GDM1 (cell line): ENCODE measurements at places on chromosomes 7 and 10.

- DNase-seq = peak; percentile 26
Observed at GRCh38 chr10:86387178-86387794, 20.7 kb upstream of the GRID1 start.

- no peak for DNase-seq
Observed at GRCh38 chr7:121034929-121035328, 46.4 kb downstream of the CPED1 start.

DNA sequence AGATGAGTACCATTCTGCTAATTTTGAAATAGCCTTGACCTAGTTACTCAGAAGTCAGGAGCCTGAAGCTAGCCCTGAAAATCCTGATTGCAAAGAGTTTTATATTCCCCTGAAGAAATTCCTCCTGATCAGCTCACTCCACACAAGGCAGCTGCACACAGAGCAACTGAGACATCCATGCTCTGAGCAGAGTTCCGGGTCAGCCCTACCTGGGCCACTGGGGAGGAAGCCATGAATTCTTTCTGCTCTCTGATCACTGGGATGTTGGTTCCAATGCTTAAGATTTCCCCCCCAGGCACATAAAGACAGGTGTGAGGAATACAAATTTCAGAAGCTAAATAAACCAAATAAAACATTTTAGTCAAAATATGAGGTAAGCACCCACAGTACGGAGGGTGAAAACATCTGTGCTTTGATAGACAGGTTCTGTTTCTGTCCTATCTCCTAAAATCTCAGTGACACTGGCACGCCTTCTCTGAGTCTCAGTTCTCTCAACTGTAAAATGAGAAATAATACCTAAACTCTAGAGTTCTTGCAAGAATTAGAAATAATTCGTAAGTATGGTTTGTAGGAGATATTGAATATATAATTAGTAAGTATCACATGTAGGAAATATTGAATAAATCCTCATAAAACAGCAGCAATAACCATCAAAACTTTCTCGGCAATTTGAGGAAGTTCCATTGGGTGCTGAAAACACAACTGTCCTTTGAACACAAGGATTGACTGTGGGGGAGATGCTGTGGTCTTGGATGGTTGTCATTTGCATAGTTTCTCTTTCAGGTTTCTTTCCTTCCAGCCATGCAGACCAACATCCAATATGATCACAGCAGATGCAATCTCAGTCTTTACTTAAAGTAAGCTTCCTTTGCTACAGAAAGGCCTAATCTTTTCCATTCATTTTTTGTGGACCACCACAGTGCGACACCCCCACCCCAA lies 133.0 kb upstream of the TNS3 start:
- no peak for DNase-seq

DNA sequence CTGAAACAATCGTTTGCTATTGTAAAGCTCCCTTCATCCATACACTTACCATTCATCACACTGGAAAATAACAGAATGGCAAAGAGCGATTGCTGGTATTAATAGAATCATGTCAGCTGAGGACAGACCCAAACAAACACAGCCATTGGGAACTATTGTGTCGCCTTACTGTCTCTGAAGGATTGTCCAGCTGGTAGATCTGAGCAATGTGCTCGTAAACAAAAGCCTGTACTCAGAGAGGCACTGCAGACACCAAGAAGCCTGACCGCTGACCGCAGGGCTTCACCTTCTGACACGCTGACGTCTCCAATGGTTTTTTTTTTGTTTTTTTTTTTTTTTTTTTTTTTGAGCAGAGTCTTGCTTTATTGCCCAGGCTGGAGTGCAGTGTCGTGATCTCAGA lies 151.0 kb upstream of the FRMD4A start:
- no peak for DNase-seq

GRCh38 chr10:71569775-71570588 lies 149.6 kb downstream of the C10orf105 start:
- DNase-seq = peak; percentile 28

- DNase-seq = no peak
Observed at GRCh38 chr7:92769394-92769699, 67.0 kb downstream of the CDK6 start.

- DNase-seq = no peak
Observed at GRCh38 chr10:51313773-51314478, 239.6 kb downstream of the PRKG1 start.

- no peak for DNase-seq
Observed at GRCh38 chr7:155991470-155991869, 179.2 kb upstream of the SHH start.

GRCh38 chr7:74070619-74070921 lies 13.0 kb upstream of the LIMK1 start:
- no peak for DNase-seq

DNA sequence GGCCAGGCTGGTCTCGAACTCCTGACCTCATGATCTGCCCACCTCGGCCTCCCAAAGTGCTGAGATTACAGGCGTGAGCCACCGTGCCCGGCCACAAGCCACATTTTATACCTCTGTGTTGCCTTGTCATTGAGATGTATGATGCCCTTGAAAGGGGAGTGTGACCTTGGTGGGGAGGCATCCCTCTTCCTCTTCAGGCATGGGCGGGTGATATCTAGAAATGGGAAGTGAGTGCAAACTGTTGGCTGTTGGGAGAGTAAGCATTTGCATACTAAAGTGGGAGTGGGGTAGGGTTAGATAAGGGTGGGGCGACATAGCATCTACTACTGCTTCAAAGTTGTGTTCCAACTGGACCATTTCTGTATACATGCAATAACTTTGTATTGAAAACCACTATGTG lies 20.1 kb downstream of the RP9 start:
- DNase-seq = no peak

- DNase-seq = no peak
Observed at GRCh38 chr10:37930423-37930822, 46.0 kb downstream of the ZNF25 start.
